ENCODE measurements at places on chromosomes 2 and 18.

DNA sequence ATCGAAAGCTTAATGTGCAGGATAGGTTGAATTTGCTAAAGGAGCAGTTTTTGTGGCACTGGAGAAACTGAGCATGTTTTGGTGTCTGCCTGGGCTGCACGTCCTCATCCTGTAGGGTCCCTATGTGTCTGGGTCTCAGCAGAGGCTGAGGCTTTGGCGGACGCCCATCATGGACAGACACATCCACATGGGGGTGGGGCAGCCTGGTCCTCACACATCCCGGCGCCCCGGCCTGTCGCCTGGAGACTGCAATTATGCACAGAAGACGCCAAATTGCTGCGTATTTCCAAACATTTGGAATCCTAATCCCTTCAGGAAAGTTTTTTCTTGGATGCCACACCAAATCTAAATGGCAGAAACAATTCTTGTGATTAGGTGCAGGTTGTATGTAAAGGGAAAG is 128.2 kb upstream of the TWIST2 start:
- no peak for DNase-seq

DNA sequence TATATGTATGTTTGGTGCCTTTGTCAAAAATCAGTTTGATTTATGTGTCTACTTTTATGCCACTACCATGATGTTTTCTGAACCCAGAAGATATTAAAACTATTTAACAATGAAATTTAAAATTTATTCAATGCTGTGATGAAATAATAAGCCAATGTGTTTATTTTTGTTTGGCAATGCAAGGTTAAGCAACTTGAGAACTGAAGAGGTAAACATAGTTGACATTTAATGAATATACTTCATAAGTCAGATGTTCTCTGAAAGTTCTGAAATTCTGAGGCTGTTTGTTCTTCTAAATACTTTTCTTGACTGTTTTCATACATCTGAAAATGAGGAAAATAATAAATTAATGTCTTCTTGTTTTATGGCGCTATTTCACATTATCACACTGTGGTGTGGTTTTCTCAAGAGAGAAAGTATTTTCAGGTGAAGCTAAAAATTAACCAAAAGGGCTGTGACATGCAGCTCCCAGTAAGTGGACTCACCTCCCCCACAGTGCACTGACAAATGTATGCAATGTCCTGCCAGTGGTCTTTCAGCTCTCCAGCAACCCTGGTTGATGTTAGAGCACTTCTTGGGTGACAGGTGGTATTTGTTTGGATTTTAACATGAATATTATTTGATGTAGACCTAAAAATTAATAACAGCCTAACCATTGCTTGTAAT is 863.6 kb upstream of the SALL3 start:
- DNase-seq, result no peak

- DNase-seq, result no peak
These were observed 12.8 kb upstream of the HPCAL1 start for GRCh38 chr2:10289891-10290290.

GRCh38 chr2:29114946-29115609 is at the start of gene CLIP4:
TSS of gene CLIP4 (plus strand) at chr2:29115415. CDS start at chr2:29121389, 5,974 bp downstream.
- DNase-seq, result no peak

- no peak for DNase-seq
These were observed 805.6 kb downstream of the DPP10 start for GRCh38 chr2:115248066-115248465.

GRCh38 chr2:226971084-226971483 is 135.2 kb downstream of the RHBDD1 start:
- no peak for DNase-seq

DNA sequence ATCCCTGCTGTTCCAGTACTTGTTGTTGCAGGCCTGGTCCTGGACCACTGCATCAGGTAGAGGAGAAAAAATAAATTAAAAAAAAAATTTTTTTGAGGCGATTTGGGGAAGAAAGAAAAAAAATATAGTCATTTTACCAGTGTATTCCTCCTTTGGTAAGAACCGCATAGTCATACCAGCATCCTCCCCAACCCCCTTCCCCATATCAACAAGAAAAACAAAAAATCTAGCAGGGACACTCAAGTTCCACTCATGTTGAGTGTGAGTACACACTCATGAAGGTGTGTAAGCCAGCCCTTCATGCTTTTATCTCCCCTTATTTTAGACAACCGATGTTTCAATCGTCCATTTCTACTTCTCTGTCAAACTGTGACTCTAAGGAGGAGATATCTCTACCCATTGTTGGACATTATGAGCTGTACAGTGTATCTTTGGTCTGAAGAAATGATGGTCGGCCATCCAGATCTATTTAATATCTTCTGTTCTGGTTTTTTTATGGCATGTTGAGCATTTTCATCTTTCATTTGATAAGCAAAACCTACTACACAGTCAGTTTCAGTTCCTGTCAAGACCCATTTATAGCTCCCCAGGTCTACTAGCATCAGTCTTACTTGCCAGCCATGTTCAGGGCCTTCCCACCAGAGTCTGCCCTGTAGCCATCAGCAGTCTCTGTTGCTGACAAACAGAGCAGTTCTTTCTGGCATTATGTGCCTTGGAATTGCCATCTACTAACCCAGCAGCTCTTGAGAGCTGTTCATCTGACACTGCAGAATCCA is 20.0 kb downstream of the ELP2 start:
- DNase-seq, result no peak

- DNase-seq, result no peak
These were observed 262.1 kb downstream of the MYCN start for GRCh38 chr2:16202266-16203020.

GRCh38 chr2:18829976-18830375 is 240.6 kb upstream of the NT5C1B start:
- DNase-seq, result no peak

DNA sequence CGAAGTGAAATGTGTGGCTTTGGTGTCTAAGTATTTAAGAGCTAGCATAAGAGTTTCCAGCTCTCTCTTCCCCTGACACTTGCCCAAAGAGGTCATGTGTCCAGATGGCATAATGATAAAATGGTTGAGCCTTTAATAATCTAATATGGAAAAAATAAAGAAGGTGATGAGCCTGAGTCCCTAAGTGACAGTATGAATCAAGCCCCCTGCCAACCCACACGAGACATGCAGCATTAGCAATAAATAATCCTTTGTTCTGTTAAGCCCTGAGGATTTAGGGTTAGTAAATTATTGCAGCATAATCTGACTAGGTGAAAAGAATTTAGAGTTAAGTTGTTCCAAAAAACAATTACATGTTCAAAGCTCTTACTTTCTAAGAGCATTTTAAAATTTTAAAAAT is 217.2 kb upstream of the CCDC150 start:
- no peak for DNase-seq

- no peak for DNase-seq
These were observed 299.4 kb downstream of the EPHA4 start for GRCh38 chr2:221272729-221273128.

DNA sequence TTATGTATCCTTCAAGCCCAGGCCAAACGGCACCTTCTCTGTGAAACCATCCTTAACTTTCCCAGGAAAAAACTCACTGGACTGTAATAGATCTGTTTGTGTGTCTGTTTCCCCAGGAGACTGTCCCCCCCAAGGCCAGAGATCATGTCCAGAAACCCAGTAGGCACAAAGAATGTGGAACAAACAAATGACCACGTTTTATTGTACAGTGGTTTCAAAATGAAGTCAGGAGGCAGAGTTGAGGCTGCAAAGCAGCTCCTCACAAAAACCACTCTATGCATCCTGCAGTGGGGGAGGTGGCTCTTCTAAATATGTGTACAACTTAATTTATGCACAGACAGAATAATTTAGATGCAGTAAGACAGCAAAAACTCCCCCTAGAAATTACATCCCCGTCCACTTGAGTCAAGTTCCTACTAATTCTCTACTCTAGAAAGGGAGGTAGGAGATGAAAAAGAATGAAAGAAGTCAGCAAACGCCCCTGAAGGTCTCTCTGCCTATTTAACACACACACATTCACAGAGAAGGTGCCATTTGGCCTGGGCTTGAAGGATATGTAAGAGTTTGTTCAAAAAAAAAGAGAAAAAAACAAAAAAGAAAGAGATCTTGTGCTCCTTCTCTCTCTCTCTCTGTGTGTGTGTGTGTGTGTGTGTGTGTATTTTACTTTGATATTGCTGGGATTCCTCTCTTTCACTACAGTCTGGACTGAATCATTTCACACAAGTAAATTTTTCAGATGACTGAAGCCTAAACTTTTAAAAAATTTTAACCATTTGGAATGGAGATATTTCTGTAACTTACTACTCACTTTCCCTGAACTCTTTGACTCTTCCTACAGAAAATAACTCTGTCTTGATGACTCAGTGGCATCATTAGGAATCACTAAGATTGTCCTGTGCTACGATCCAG is 19.5 kb downstream of the BCL2 start:
- no peak for DNase-seq

DNA sequence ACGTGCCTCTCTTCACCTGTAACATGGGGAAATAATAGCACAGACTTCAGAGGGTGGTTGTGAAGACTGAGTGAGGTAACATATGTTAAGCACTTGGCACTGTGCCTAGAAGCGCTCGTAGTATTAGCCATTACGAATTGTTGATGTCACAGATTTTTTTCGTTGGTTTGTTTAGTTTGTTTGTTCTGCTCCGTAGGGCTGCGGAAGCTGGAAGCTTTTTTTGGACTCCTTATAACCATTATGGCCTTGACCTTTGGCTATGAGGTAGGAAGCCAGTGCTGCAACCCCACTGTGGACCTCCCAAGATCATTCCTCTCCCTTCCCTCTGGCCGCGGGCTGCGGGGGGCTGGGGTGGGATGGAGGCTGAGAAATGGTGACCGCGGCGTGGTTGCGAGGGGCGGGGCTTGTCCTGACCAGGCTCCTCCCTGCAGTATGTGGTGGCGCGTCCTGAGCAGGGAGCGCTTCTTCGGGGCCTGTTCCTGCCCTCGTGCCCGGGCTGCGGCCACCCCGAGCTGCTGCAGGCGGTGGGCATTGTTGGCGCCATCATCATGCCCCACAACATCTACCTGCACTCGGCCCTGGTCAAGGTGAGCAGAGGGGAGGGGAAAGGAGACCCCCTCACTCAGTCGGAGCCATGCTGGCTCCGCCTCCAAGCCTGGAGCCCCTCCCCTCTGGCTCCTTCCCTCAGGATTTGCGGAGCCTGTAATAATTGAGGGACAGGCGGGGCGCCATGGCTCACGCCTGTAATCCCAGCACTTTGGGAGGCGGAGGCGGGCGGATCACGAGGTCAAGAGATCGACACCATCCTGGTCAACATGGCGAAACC is 5.5 kb downstream of the SLC11A1 start:
- DNase-seq, result peak; percentile 80

- DNase-seq, result no peak
These were observed 769.7 kb downstream of the LRRTM4 start for GRCh38 chr2:76752506-76752905.

GRCh38 chr2:111634050-111634794 is 249.8 kb downstream of the ANAPC1 start:
- no peak for DNase-seq

GRCh38 chr2:186683341-186683740 is 10.5 kb upstream of the FAM171B start:
- DNase-seq, result no peak

DNA sequence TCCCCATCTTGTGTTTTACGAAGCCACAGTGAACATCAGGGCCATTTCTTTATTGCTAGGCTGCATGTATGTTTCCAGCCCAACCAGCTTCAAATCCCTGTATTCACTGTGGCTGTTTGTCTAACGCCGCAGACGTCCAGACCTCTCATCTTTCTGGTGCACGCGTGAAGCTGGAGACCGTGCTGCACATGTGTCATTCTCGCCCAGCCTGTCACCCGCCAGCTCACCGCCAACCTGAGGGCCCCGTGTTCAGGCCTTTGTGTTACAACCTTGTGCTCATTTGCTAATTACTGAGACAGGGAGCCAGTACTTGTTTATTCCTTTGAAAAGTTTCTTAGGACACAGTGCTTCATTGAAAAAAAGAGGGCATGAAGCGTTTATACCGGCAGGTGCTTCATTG is 21.4 kb downstream of the SALL3 start:
- no peak for DNase-seq
